SK-MEL-5 (cell line): ENCODE measurements at places on chromosomes 6 and 20.

DNA sequence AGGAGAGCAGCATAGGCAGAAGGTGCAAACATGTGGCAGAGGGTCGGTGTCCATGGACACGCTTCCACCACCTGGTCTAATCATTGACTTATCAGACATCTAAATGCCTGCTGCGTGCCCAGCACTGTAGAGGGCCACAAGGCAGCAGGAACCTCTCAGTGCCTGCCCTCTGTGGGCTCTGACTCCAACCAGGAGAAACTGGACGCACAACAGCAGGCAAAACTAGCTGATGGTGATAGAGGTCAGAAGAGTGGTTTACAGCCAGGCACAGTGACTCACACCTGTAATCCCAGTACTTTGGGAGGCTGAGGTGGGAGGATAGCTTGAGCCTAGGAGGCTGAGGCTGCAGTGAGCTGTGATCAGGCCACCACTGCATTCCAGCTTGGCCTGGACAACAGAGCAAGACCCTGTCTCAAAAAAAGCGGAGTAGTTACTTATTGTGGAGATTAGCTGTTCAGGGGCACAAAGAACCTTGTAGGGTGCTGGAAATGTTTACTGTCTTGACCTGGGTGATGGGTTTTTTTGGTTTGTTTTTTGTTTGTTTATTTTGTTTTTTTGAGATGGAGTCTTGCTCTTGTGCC, 46.5 kb downstream of the PPARD start:
- DNase-seq: no peak

- DNase-seq: no peak
Measured at GRCh38 chr20:6644813-6645628, 122.5 kb upstream of the BMP2 start.

DNA sequence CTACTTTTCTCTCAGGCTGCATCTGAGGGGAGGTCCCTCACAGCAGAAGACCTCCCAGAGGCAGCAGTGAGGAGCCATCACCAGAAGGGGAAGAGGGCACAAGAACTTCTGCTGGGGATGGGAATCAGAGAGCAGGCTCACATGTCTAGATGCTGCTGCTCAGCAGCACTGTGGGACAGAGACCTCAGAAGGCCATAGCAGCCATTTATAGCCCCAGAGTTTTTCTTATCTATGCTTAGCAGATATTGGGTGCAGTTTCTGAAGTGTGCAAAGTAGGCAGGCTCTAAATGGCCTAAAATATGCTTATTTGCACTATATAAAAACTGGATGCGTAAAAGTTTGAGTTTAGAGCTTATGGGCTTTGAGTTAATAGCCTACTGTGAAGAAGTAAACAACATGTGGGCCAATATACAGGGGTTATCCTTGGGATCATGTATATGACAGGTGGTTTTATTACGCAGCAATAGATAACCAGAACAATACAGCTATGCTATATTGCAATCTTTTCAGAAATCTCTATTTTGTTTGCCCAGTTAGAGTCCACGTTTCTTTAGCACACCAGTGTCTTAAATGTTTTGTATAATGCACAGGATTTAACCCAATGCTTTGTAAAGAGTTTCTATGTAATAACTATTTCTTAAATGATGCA, 60.2 kb upstream of the TMEM244 start:
- no peak for DNase-seq

DNA sequence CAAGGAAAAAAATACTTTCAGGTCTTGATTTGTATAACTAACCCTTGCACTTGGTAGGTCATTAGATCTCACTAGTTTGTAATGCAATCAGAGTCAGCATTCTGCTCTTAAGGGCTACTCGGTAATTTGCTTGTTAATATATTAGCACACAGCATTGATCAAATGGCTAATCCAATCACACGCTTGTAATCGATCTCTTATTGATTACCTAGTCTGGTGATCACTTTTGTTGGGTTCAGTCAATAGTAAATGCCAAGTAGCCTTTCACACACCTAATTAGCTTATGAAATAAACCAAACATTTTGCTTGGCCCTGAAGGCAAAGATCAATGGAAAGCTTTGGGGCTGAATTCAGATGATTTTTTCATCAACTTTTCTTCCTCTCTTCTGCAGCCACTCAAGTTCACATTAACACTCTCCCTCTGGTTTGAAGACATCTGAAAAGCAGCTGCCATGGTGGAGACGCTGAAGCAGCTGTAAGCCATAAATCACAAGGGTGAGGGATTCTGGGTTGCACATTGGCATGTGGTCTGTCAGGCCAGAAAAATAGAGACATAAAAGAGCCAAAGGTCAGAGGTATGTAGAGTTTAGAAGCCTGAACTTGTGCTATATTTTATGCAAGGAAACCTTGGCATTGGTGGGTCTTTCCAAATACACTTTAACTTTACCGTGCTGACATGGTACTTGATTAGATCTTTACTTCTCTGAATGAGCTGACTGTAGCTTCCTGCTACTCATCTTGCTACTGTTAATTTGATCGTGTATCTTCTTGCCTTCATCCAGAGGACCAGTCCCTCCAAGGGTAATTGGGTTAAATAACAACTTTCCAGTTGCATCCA, 234.4 kb downstream of the SIM1 start:
- no peak for DNase-seq

- DNase-seq: no peak
Measured at GRCh38 chr6:81158956-81159355, 593.5 kb downstream of the TENT5A start.
